Omental fat pad (tissue), 4 donors: ENCODE measurements at places on chromosomes 1 and 21. TPM values are rescaled to one million over a fixed set of nuclear protein-coding genes. Genes with fewer than 3 reads are reported as not detected.

- no peak for DNase-seq
Measured at GRCh38 chr1:9351654-9352271, 59.1 kb downstream of the SPSB1 start.

- DNase-seq, result no peak
Measured at GRCh38 chr1:100279954-100280682, 14.1 kb downstream of the RTCA start.

DNA sequence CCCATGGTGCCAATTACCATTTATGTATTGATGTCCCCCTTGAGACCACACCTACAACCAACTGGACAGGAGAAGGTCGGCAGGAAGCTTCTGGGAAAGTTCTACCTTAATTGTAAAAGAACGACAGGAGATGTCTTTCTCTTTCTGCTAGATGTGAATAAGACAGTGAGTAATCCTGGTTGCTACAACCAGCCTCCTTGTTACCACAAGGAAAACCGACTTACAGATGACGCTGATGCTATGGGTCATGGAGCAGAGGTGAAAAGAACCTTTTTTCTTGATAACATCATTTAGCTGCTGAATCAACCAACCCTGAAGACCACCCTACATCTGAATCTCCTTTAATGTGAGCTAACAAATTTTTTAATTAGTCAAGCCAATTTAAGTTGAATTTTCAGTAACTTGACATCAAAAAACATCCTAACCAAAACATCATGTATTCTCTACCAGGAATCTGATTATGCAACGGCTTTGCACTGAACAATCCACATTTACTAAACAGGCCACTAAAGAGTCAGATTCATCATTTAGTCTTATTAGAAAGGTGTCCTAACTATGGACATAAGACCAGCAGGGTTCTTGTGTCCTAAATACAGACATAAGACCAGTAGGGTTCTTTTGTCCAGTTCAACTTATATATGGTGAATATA, 23.0 kb downstream of the RGS2 start:
- no peak for DNase-seq

Gene LINGO4
- total RNA-seq, result not detected

Gene ALG14
- 2.8 TPM for total RNA-seq

DNA sequence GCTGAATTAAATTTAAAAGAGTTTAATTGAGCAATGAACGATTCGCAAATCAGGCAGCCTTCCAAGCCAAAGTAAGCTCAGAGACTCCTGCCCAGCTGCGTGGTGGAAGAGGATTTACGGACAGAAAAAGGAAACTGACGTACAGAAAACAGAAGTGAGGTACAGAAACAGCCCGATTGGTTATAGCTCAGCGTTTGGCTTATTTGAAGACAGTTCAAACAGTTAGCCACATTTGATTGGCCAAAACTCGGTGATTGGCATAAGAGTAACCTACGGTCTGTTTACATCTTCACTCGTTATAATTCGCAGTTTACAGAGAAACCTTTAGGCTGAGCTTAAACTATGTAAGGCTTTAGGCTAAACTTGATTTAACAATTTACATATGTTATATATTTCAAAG, 46.9 kb downstream of the CR1L start:
- no peak for DNase-seq

- no peak for DNase-seq
Measured at GRCh38 chr1:203055161-203055799, 29.0 kb downstream of the PPFIA4 start.

GRCh38 chr1:210627755-210628154, 299.1 kb downstream of the HHAT start:
- no peak for DNase-seq

DNA sequence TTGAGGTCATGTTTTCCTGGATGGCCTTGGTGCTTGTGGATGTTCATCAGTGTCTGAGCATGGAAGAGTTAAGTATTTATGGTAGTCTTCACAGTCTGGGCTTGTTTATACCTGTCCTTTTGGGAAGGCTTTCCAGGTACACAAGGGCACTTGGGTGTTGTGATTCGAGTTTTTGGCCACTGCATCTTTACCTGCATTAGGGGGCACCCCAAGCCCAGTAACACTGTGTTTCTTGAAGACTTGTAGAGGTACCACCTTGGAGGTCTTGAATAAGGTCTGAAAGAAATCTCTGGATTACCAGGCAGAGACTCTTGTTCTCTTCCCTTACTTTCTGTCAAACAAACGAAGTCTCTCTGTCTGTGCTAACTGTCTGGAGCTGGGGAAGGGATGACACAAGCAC, 34.4 kb upstream of the ROR1 start:
- DNase-seq, result no peak

DNA sequence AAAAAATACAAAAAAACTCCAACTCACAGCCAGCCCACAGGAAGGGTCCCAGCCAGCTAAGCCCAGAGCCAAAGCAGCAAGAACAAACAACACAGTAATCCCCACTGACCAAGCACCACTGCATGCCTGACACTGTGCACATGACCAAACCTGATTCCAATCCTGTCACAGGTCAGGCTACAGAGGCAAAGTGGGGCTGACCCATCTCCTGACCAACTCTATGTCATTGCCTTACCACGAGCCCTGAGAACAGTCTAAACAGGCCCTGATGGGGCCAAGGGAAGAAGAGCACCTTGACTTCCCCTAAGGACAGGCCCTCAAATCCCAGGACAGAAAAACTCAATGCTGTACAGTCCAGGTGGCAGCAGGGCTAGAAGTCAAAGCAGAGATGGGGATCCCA, 2.4 kb downstream of the LSS start:
- no peak for DNase-seq

Gene SLC35F3
- total RNA-seq, result not detected

GRCh38 chr1:3219791-3220467, 150.9 kb downstream of the PRDM16 start:
- DNase-seq, result no peak

DNA sequence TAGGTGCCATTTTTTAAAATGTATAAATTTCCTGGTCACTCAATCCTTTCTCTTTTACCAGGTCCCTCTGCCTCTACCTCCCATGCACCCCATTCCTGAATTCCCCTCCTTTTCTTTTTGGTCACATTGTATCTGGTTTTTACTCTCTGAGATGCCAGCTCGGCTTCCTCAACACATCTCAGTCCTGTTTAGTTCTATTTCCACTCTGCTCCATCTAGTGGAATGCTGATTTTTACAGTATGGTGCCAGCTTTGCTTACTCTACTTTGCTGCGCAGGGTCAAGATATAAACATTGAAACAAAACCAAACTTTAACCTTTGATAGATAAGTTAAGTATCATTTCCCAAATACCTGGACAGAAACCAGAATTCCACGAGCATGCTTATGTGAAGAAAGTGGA, 96.0 kb downstream of the ESRRG start:
- DNase-seq, result no peak

Gene TTC39A
- total RNA-seq, result 1.2 TPM

Gene DPM3
- total RNA-seq, result 70.8 TPM

Gene ATP1A4
- total RNA-seq, result not detected

Gene ASCL5
- total RNA-seq, result not detected

Gene GPATCH3
- total RNA-seq, result 9.0 TPM

Gene KCNE1
- total RNA-seq, result 13.9 TPM

DNA sequence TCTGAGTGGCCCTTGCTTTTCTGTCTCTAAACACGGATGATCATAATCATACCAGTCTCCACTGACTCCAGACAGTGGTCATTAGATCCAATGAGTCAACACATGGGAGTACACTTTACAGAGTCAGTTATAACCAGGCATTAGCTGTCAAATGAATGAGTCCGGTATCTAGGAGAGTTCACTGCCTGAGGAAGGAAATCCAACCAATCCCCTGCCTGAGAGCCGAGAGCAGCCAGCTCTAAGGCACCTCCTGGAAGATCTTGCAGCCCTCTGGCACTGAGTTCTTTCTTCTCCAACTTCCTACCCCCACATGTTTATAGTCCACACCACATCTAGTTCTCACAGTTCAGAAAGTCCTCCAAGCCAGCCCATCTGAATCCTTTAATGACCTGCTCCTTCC, 29.4 kb upstream of the RBM15 start:
- DNase-seq, result no peak

GRCh38 chr1:224582041-224582440, 34.1 kb upstream of the CNIH3 start:
- DNase-seq, result no peak

DNA sequence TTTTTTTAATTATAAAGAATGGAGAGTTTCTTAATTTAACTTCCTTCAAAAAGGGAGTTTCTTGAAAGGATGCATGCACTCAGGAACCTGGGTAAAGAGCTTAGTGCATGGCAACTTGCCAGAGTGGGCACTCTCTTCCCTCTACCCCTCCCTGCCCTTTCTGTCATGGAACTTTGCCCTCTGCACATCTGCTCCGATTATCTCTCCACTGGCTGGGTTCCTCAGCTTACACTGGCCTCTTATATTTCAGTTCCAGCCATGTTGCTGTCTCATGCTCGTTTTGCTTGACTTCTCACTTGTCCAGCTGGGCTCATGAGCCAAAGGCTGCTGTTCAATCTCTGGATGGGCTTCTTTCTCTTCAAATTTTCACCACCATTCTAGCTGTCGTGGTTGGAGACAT, 87.0 kb downstream of the NCAM2 start:
- no peak for DNase-seq

GRCh38 chr1:69744381-69744780, 176.7 kb downstream of the LRRC7 start:
- no peak for DNase-seq

DNA sequence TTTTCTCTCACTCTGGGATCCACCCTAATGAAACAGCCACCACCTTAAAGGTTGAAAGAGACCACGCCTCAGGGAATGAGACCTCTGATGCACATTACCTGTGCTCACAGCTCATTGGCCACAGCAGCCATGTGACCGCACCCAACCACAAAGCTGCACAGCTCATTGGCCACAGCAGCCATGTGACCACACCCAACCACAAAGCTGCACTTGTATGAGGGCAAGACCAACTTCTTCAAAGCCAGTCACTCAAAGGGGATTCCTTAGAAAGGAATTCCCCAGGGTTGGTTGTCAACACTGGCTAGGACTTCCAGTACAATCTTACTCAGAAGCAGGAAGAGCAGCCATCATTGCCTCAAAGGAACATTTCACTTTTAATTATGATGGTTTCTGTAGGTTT, 43.6 kb upstream of the PDE9A start:
- no peak for DNase-seq

Gene PLPPR5
- not detected for total RNA-seq

Gene HMCN1
- 13.2 TPM for total RNA-seq

Gene AGMAT
- 0.65 TPM for total RNA-seq

Gene CYB561D1
- 9.4 TPM for total RNA-seq

GRCh38 chr1:181134543-181135436, 46.3 kb downstream of the IER5 start:
- DNase-seq, result no peak

GRCh38 chr21:33202464-33203363, 27.0 kb upstream of the IFNAR2 start:
- DNase-seq, result no peak

- no peak for DNase-seq
Measured at GRCh38 chr1:228177183-228177475, 11.5 kb downstream of the IBA57 start.

Gene FAM72A
- total RNA-seq, result 1.6 TPM

Gene CCDC27
- total RNA-seq, result not detected

GRCh38 chr1:78561856-78562255, 58.4 kb upstream of the IFI44L start:
- no peak for DNase-seq

DNA sequence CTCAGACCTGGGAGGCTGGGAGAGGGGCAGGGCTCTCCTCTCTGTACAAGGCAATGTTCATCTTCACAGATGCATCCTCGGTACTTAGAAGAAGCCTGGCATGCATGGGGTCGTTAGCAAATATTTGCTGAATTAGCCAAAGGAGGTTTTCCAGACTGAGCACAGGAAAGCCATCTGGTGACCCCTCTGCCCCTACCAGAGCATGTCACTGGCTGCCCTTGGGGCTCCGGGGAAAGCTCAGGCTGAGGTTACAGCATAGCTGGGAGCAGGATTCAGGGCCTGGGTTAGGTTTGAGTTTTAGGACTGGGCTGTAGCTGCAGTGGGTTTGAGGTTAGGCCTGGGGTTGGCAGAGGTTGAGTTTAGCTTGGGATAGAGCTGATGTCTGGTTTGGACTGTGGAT, 43.4 kb upstream of the ZBTB40 start:
- DNase-seq, result no peak
